ENCODE measurements at places on chromosomes 4 and X.

- DNase-seq: no peak
Observed at GRCh38 chr4:71446479-71447081, 107.8 kb downstream of the SLC4A4 start.

DNA sequence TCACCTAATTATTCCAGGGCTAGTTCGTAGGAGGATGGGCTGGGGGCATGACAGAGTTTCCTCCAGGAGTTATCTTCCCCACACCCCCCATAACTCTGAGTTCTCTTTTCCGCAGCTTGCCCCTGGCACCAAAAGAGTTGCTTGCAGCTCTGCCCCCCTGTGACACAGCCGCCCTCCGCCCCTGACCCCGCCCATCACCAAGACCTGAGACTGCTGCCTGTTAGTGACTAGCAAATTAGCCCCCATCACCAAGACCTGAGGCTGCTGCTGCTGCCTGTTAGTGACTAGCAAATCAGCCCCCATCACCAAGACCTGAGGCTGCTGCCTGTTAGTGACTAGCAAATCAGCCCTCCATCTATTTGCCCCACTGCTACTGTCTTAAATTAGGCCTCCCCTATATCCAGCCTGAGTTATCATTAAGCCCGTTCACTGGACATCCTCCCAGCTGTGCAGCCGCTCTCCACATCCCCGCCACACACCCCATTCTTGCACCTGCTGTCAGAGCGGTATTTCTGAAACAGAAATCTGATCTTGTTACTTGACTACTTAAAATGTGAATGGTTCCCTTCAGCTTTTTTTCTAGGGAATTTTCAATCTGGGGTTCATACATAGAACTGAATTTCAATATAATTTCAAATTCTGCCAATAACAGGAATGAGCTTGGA lies 1.5 kb upstream of the PAPSS1 start:
- DNase-seq: no peak

GRCh38 chrX:103372886-103373285 lies 3.5 kb upstream of the BEX3 start:
- no peak for DNase-seq

GRCh38 chrX:103211012-103211715 lies 3.7 kb upstream of the BEX4 start:
- DNase-seq: peak; percentile 16

DNA sequence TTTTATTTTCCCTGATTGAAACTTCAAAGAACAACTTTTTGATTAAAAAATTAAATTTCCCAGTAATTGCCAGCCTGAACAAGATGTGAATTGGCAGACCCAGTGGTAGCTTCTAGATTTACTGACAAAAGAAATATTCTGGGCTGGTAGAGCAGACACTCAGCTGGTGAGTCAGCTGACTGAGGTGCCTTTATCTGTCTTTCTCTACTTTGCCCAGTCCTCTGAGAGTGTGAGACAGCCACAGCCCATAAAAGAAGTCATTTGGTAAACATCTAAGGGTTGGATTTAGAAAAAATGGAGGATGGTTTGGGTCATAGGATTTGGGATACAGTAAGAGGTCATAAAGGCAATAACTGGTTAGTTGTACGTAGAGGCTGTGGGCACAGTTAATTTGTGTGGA lies 54.5 kb downstream of the CCSER1 start:
- no peak for DNase-seq

DNA sequence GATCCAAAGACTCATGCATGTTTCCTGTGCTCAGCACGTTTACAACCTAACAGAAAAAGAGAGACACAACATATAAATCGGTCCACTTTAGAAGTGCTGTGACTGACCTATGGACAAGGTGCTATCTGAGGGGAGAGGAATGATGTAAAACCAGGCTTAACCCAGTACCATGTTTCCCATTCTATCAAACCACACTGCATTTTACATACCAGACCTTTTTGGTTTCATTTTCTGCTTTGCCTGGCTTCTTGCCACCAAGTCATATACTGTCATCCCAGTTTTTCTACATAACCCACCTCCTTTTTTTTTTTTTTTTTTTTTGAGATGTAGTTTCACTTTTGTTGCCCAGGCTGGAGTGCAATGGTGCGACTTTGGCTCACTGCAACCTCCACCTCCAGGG lies 82.2 kb downstream of the KLF8 start:
- no peak for DNase-seq

DNA sequence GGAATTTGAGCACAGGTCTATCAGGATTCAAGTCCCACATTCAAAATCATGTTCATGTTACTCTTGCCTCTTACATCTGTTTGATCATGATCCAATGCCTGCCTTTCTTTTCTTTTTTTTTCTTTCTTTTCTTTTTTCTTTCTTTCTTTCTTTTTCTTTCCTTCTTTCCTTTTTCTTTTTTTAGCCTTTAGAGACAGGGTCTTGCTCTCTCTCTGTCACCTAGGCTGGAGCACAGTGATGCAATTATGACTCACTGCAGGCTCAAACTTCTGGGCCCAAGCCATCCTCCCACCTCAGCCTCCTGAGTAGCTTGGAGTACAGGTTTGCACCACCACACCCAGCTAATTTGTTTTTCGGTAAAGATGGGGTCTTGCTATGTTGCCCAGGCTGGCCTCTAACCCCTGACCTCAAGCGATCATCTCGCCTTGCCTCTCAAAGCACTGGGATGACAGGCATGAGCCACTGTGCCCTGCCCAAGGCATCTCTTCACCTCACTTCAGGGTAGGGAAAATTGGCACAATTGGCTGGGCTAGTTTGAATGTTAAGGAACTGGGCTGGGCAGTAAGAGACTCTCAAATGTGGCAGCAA lies 359.2 kb downstream of the FBXW7 start:
- DNase-seq: no peak

DNA sequence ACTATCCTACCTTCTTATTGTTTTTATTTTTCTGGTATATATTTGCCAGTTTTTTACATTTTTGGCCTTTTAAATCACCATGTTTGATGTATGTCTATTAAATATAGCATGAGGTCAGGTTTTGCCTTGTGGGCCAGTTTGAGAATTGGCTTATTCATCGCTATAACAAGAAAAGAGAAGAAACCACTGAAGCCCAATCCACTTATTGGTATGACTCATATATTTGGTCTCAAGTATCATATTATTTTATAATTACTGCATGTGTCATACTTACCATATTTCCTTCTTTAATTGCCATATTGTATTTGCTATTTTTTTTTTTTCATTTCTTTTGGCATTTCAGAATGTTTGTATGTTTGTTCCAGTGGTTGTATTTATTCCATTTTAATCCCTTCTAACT lies 99.3 kb downstream of the IRF2 start:
- DNase-seq: no peak

DNA sequence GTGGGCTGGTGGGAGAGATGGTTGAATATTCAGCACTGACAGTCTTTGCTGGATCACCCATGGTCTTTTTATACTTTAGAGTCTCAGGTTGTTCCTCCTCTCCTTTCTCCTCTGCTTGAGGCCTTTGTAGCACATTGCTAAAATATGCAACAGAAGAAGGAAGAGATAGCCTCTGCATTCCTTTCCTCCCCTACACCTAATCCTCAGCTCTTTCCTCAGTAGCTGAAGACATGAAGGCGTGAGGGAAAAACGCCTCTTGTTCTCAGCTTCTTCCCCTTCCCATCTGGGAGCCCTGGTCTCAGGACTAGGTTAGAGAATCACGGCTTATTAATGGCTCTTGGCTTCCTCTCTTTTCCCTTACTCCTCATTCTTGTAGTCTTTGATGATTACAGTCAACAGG lies 76.8 kb downstream of the RNF150 start:
- DNase-seq: no peak

GRCh38 chr4:178086320-178086719 lies 644.1 kb upstream of the AGA start:
- no peak for DNase-seq

DNA sequence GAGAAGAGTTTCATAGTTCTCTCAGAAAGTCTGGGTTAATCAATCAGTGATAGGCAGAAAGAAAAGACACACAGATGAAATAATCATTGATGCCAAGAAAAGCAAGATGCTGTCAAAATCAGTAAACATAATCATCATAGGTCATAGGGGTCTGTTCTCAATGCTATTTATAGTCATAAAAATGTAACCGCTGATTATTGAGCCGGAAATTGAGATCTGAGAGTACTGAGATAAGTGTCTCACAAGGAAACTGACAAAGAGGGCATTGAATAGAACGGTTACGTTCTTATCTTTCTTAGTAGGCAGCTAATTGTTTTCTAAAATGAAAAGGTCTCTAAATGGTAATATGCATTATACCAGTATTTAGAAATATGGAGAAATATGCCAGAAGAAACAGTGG lies 1686.1 kb upstream of the AGA start:
- DNase-seq: no peak

- DNase-seq: no peak
Observed at GRCh38 chrX:130895299-130895698, 7.7 kb downstream of the ENOX2 start.

- DNase-seq: no peak
Observed at GRCh38 chr4:128388352-128388630, 100.7 kb upstream of the PGRMC2 start.

- no peak for DNase-seq
Observed at GRCh38 chr4:189804894-189805293, 135.8 kb upstream of the FRG1 start.

DNA sequence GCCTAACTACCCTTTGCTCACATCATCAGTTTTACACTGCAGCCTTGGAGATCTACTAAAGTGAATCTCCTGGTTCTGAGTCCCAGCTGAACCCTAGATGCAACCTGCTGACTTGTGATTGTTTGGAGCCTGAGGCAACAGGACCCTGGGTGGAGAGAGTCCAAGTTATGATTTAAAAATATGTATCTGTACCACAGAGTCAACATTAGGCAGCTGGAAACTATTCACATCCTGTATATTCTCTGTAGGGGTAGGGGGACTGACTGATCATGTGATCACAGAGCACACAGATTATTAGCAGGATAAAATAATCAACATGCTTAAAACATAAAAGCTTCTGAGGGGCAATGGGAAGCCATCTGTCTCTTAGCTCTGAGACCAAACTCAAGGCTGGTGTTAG lies 52.1 kb downstream of the CT47B1 start:
- no peak for DNase-seq

DNA sequence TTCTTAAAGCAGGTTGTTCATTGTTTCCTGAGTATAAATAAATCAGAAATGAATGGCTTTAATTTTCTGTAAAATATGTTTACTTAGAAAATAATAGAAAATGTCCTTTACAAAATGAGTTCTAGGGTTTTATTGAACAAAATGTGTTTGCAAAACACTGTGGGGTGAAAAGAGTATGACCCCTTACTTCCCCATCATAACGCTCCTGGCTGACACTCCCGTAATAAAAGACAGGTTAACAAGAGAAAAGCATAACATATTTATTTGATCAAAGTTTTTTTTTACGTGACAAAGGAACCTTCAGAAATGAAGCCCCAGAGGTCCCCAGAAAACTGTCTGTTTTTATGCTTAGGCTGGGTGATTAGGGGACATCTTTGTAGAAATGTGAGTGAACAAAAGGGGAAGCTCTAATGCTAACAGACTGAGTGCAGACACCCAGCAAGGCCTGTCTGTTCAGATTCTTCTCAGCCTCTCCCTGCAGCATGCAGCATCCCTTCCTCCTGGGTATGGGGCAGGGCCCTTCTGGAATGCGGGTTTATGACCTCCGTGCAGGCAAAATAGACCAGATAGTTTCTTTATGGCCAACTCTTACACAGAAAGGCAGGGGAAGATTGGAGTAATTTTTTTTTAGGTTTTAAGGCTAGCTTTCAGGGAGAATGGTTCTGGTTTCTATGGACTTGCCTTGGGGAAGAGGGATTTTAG lies 26.1 kb downstream of the ZFP42 start:
- no peak for DNase-seq

DNA sequence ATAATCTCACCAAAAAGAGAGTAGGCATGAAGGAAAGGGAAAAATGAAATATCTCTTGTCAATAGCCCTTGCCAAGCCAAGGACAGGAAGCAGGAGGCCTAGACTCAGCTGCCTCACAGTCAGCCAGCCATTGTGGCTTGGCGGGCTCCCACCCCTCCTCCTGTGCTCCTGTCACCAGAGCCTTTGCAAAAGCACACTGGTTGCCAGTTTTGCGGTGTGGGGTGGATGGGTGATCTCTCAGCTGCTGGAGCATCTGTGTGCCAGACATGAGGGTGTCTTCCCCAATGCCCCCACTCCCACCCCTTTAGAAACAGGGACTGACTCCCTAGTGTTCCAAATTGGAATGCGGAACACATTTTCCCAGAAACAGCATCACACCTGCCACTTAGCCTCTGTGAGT lies 26.1 kb downstream of the ARHGEF6 start:
- DNase-seq: peak; percentile 15
